ENCODE measurements at places on chromosomes 6 and 20.

- DNase-seq = no peak
These were observed 339.4 kb downstream of the BMP2 start for GRCh38 chr20:7106910-7107309.

GRCh38 chr20:62469352-62469751, 6.4 kb downstream of the GATA5 start:
- no peak for DNase-seq

- no peak for DNase-seq
These were observed 19.4 kb downstream of the COL11A2 start for GRCh38 chr6:33172688-33173534.

DNA sequence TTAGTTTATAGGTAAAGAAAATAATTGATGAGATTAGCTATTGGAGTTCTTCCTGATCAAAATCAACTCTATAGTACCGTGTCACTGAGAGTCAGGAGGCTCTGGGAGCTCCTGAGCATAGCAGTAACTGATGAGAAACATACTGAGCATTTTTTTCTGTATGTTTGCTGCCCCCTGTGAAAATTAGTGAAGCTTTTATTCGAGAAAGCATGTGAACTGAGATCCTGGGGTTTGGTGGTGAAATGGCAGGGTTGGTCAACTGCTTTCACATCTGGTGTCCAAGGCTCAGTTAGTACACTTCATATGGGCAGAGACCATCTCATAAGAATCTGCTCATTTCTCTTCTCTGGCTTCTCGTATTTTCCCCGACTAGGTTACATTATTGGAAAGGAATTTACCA, 4.1 kb upstream of the ABT1 start:
- DNase-seq = no peak

GRCh38 chr6:21537637-21538036, 55.9 kb upstream of the SOX4 start:
- DNase-seq = no peak

DNA sequence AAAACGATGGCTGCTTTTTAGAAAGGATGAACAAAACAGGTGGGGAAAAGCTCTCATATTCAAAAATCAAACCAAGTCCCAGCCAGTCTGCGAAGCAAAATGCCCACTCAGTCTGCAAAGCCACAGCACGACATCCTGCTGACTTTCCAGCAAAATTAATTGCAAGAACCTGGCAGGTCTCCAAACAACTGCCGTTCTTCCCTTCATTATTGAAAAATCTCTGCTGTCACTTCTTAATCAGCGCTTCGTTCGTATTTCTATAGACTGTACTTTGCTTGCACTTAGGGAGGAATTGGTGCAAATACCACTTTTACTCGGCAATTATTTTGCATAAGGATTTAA, 222.4 kb downstream of the CBLN4 start:
- no peak for DNase-seq

GRCh38 chr6:15948930-15949900, 179.7 kb upstream of the MYLIP start:
- no peak for DNase-seq

- no peak for DNase-seq
These were observed 400.4 kb downstream of the BTBD3 start for GRCh38 chr20:12318043-12318442.
